ENCODE measurements at places on chromosomes 11 and 22. TPM values are rescaled to one million over a fixed set of nuclear protein-coding genes. Genes with fewer than 3 reads are reported as not detected.

- DNase-seq, result no peak
Observed at GRCh38 chr11:95444309-95445241, 213.6 kb upstream of the SESN3 start.

DNA sequence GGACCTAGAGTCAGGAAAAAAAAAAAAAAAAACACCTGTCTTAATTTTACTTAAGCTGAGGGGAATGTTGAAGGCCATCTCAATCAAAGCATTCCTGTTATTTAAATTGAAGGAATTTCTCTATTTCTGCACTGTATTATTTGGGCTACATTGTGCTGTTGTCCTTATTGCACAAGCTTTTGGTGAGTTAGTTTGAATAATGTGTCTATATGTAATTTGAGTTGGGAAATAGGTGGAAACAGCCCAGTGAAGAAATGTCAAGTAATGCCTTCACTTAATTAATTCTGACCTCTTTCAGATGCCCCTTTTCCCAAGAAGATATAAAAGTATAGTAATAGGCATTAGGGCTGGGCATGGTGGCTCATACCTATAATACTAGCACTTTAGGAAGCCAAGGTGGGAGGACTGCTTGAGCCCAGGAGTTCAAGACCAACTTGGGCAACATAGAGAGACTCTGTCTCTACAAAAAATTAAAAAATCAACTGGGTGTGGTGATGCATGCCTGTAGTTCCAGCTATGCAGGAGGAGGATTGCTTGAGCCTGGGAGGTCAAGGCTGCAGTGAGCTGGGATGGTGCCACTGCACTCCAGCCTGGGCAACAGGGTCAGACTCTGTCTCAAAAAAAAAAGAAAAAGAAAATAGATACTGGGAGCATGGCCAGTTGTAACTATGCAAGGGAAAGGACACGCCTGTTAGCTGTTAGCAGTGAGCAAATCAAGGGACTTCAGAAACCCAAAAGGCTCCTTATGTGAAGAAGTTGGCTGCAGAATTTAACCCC is 34.9 kb downstream of the OR10A6 start:
- no peak for DNase-seq

The FOSL1 gene
- not detected for total RNA-seq

DNA sequence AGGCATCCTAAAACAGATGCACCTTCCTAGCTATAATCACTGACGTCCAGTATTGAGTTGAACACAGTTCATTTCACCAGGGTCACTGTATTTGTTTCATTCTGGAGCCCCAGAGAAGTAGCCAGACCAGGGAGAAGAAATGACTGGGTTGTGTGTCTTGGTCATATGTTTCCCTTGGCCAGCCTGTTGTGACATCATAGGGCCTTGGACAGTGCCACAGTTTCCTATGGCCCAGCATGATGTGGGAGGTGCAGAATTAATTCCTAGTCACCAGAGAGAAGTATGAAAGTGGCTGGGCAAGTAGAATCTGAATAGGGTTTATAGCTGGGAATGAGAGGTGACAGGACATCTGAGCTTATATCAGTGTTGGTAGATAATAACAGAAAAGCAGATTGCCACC is 84.0 kb upstream of the ZBED5 start:
- no peak for DNase-seq

- no peak for DNase-seq
Observed at GRCh38 chr22:31574055-31574670, 77.8 kb downstream of the SFI1 start.

- DNase-seq, result no peak
Observed at GRCh38 chr22:39967103-39967829, 7.1 kb downstream of the TMA7B start.

DNA sequence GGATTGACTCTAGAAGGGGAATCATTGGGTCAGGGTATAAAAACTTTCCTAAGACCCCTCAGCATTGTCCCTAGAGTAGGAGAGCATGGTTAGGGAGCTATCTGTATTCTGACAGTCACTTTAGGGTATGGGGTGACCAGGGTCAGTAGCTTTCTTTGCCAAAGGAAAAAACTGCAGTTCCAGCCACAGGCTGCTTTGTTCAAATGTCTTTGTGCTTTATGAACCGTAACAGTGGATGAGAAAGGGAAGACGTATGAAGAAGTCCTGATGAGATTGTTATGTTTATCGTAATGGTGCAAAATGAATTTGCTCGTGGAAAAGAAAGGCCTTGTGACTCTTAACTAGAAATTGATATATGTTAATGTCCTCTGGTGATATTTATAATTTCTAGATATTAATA is 30.0 kb downstream of the CYB5R2 start:
- DNase-seq, result no peak

DNA sequence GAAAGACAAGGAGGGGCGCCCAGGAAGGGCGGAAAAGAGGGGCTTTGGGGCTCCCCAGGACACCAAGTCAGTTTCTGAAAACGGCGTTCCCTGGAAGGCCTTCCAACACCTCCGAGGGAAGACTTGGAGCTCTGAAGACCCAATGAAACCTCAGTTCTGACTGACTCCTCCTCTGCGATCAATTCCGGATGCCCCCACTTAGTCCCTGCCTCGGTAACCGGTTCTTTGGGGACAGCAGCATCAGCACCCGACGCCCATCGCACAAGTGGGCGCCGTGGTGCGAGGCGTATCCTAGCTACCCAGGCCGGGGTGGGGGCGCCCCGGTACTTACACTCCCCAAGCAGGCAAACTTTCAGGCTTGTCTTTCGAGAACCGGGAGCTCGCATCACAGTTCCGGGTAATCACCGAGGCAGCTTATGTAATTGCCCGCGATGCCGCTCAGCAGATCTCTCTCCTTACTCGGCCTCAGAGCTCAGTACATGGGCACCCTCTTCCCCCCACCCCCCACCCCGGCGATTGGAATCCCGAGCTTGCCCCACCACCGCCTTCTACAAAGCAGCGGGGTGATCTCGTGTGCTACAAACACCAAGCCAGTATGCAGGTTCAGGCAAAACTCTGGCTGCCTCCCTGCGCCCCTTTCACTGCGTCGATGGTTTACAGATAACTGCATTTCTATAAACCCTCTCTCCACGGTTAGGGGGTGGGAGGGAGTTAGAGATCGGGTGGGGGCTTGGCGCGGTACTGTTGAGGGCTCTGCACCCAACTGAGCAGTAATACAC is 2.0 kb downstream of the TENM4 start:
- DNase-seq, result peak; percentile 53

- DNase-seq, result no peak
Observed at GRCh38 chr11:127789927-127790326, 789.4 kb upstream of the KIRREL3 start.

DNA sequence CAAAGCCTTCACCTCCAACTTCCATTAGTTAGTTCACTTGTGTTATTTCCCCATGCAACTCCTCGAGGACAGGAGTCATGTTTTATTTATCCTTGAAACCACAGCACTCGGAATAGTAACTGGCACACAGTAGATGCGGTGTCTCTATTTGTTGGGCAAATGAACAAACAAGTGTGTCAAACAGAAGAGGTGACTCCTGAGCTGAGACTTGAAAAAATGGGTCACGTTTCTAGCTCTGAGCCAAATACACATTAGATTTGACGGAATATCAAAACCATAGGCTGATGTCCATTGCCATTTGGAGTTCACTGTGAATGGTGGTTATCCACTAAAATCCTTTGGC is 68.9 kb downstream of the C11orf91 start:
- DNase-seq, result no peak

DNA sequence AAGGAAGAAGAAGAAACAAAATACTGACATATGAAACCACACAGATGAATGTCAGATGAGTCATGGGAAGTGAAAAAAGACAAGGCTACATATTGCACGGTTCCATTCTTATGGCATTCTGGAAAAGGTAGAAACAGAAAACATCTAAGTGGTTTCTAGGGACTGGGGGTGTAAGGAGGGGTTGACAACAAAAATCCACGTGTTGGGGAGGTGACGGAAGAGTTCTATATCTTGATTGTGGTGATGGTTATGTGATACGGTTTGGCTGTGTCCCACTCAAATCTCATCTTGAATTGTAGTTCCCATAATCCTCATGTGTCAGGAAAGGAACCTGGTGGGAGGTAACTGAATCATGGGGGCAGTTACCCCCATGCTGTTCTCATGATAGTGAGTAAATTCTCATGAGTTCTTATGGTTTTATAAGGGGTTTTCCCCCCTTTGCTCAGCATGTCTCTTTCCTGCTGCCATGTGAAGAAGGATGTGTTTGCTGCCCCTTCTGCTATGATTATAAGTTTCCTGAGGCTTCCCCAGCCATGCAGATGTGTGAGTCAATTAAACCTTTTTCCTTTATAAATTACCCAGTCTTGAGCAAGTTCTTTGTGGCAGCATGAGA is 6.4 kb upstream of the ARFGAP3 start:
- no peak for DNase-seq

- no peak for DNase-seq
Observed at GRCh38 chr11:42023267-42023666, 563.8 kb upstream of the LRRC4C start.

GRCh38 chr11:105903113-105903512 is 118.9 kb downstream of the MSANTD4 start:
- no peak for DNase-seq

GRCh38 chr11:68509066-68509465 is 48.5 kb downstream of the PPP6R3 start:
- no peak for DNase-seq

The PLAAT4 gene
- total RNA-seq, result 3.3 TPM

DNA sequence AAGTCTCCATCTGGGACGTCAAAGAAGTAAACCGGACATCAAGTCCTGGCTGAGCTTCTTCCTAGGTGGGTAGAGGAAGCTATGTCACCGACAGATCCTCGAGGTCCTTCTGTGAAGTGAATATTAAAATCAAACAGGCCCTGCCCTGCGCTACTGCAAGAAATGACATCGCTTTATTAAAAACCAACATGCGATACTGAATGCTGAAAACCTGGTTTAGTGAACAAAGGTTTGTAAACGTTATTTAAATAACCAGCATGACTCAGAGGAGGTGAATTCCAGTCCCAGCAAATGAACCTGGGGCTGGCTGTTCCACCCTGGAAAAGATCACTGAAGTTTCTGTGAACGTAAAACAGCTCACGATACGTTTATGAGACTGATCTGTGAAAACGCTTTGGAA is 645 bp downstream of the RTCB start:
- no peak for DNase-seq

The OR8D1 gene
- total RNA-seq, result not detected

The FAM111B gene
- total RNA-seq, result 2.9 TPM

- DNase-seq, result no peak
Observed at GRCh38 chr22:22943521-22944267, 56.1 kb downstream of the IGLL5 start.

The CDKN1C gene
- 36.7 TPM for total RNA-seq

DNA sequence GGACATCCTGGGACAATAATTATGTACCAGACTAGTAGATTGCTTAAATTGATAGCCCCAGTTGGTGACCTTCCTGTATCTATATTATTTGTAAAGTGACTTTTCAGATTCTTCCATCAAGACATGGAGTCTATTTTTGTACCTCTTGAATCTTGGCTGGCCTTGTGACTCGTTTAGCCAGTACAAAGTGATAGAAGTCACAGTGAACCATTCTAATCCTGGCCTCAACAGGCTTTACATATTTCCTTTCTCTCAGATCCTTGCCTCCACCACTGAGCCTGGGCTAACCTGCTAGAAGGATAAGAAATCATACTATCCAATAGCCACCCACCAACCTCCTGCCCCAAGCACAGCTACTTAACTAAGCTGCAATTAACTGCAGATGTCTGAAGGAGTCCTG is 37.5 kb upstream of the SLC6A5 start:
- DNase-seq, result no peak

DNA sequence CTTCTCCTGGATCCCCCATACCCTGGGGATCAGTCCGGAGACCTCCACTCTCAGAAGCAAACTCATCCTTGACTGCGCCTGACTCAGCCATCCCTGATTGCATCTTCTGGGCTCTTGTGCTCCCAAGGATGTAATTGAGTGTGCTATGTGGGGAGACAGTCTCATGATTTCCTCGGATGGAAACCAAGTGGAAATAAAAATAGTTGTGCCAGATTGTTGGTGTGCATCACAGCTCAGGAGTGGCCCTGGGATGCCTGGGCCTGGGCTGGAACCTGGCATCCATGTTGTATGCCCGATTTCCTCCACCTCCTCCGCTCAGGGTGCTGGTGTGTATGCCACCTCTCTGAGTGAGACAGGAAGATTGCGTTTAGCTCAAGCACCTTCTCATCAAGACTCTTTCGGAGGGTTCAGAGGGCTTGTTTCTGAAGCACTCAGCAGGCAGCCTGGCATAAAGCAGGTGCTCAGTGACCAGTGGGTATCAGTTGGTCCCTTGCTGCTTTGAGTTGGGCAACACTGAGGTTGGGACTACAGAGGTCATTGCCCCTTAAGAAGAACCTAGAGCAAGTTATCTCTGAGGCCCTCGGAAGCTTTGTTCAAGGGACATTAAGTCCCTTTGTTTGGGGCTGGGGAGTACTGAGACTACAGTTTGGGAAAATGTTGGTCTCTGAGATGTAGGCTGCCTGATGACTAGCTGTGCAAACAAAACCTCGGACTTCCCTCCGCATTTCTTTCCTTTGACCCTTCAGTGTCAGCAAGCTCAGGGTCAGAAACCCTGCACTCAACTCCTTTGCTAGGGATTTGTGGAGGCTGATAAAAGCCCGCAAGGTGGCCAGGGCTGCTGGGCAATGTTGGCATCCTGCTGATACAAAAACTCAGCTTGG is 24.8 kb upstream of the MICAL2 start:
- no peak for DNase-seq

- no peak for DNase-seq
Observed at GRCh38 chr11:15180212-15180792, 65.6 kb downstream of the INSC start.

DNA sequence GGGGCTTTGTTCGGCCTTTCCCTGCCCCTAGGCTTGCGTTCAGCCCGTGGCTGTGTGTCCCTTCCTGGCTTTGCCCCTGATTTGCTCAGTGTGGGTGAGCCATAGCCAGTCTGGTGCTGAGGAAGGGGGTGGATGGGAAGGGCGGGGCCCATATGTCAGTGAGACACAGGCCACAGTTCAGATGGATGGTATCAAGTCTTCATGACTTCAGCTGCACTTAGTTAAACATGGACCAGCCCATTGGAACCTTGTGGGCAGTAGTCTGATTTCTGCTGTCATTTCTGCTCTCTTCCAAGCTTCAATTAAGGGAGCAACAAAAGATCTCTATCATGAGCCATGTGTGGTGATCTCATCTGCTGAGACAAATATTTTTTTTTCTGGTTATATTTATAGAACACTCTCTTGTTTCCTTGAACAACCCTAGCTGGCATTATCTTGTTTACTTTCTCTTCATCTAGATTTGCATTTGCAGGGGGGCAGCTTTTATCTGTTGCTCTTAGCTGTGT is 21.6 kb upstream of the PEX26 start:
- peak; percentile 68 for DNase-seq

GRCh38 chr22:49150801-49151221 is 676.9 kb downstream of the BRD1 start:
- DNase-seq, result no peak

The CD44 gene
- 4.1 TPM for total RNA-seq

Data from frontal cortex (tissue), 4 donors.